ENCODE measurements at places on chromosomes 1 and 21.

DNA sequence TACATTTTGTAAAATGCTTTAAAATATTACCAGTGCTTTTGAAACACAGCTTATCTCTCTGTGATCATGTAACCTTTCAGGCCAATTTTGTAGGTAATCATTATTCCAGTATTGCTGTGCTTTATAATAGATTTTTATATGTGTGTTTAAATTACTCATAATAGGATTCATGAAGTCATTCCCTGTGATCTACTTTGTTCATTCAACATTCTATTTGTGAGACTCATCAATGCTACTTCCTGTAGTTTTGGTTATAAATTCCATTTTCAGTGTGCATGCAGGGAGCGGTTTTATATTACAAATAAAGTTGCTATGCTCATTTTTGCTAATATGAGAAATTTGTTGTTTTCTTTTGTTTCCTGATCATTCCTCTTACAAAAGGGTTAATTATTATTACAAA lies 4.1 kb upstream of the OR2M5 start:
- no peak for DNase-seq

DNA sequence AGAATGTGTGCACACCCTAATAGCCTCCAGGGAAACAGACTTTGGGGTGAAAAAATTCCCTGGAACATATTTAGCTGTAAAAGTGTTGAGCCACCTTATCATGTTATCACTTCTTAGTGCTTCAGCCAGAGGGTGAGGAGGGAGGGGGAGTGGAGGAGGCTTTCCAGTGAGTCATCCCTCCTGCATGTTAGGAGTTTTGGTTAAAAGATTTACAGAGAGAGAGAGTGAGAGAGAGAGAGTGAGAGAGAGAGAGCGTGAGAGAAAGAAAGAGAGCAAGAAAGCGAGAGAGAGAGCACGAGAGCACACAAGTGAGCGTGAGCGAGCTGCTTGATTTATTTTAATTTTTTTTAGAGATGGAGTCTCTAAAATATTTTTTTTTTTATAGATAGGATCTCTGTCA lies 13.5 kb upstream of the CACNA1E start:
- no peak for DNase-seq

DNA sequence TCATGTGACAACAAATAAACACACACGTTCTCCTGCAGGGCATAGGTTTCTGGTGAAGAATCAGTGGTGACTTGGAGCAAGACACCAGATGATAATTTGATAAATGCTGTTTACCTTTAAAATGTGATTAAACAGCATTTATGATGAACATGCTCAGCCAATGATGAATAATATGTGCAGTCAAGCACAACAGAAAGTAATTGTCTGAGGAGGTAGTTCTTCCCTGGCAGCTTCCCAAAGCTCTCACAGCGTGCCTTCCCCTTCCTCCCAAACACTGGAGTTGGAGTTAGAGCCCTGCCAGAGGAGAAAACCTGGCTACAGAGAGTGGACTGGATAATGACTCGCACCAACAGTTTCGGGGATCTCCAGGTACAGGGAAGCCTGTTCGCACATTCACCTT lies 463.5 kb downstream of the SMYD3 start:
- no peak for DNase-seq

DNA sequence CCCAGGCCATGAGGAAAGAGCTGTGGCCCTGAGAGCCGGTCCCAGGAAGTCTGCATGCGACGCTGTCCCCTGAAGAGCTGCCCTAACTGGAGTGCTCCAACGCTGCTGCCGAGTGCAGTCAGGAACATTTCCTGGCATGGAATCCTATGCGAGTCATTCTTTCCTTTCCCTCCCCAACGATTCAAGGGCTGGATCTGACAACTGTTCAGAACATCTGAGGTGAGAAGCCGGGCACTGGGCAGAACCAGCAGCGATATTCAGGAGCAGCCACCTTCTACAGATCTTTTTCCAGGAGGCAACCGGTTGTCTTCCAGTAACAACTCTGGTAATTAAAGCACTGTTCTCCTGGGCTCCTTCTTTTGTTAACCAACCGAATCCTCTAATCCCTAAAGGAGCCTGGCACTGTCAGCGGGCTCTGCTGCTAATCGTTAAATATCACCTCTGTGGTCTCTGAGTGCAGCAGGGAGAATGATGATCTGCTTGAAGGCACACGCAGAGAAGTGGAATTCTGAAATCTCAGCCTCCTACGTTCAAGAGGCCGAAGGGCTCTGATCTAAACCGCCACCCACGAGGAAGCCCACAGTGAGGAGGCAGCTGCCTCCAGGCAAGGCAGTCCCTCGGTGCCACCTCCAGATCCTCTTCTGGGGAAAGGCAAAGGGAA lies 55.8 kb downstream of the SLC45A1 start:
- no peak for DNase-seq

GRCh38 chr1:32963746-32964460 lies 706 bp downstream of the RNF19B start:
- DNase-seq, result peak; percentile 19

- DNase-seq, result no peak
These were observed 84.6 kb downstream of the GPR88 start for GRCh38 chr1:100622506-100622905.

DNA sequence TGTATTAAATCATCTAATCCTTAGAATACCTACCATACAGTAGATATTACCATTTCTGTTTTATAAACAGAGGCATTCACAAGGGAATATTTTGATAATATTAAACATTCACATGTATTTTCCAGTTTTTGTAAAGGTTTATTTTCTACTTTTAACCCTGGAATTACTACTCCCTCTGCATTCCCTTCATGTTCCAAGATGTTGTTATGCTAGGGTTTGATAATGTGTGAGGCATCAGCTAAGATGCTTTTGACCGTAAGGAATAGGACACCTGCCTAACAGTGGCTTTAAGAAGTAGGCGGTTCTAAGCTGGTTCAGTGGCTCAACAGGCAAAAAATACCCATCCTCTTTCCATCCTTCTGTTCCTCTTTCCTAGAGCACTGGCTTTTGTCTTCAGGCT lies 131.9 kb upstream of the USP24 start:
- no peak for DNase-seq

GRCh38 chr21:15061747-15062605 lies 2.8 kb downstream of the NRIP1 start:
- DNase-seq, result no peak

- no peak for DNase-seq
These were observed 26.6 kb downstream of the TCEA3 start for GRCh38 chr1:23397908-23398307.

- DNase-seq, result no peak
These were observed 15.9 kb downstream of the WNT3A start for GRCh38 chr1:228022571-228023293.

- no peak for DNase-seq
These were observed 130.3 kb downstream of the TIAM1 start for GRCh38 chr21:31213787-31214186.

- no peak for DNase-seq
These were observed 25.2 kb downstream of the PDE4B start for GRCh38 chr1:65817891-65818290.

- DNase-seq, result no peak
These were observed 160.5 kb downstream of the ZBTB18 start for GRCh38 chr1:244211559-244211944.

- no peak for DNase-seq
These were observed 329.2 kb downstream of the TGFB2 start for GRCh38 chr1:218674280-218674773.

DNA sequence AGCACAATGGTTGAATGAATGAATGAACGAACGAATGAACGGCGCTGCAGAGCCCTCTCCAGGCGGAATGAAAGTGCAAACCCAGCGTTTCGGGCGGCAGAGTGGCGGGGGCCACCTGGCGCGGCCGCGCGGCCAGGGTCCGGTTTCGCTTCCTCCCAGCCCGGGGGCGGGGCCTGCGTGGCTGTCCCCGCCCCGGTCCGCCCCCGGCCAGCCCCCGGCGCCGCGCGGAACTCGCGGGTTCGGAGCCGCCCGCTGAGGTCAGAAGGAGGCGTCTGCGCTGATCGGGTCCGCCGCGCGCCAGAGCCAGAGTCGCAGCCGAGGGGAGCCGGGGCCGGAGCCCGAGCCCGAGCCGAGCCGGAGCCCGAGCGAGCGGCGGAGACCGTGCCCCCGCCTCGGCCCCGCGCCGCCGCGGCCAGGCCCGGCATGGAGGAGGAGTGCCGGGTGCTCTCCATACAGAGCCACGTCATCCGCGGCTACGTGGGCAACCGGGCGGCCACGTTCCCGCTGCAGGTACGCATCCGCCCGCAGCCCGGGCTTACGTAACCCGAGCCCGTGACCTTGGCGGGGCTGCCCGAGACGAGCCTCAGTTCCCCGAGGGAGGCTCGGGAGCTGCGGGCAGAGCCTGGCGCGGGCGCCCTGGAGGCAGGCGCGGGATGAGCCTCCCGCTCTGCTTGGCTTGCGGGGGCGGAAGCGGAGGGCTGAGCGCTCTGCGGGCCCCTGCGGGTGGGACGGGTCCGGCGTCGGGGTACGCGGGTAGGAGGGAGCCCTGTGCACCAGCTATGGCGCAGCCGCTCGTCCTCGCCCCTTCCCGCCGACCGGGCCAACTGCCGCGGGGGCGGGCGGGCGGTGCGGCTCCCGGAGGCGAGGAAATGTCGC lies at the start of gene PDXK:
PDXK (plus strand) TSS at position 258 of the 876 bp plus-strand sequence; CDS start at position 424, 166 bp downstream.
- DNase-seq, result peak; percentile 42

DNA sequence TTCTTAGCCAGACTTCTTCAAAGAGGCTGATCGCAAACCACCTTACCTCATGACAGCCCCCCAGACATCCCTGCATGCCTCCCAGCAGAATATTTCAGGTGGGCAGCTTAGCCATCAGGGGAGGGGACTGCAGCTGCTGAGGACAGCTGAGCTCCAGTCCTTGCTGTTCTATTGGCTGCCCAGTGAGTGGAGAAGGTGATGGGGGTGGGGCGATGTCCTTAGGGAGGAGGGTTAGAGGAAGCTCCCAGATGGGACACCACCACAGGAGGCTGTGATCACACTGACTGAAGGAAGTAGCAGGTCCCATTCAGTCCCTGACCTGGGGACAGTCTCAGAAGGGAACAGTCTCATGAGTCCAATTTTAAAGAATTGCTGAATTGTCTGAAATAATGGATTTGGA lies 38.3 kb downstream of the GJA5 start:
- DNase-seq, result no peak

DNA sequence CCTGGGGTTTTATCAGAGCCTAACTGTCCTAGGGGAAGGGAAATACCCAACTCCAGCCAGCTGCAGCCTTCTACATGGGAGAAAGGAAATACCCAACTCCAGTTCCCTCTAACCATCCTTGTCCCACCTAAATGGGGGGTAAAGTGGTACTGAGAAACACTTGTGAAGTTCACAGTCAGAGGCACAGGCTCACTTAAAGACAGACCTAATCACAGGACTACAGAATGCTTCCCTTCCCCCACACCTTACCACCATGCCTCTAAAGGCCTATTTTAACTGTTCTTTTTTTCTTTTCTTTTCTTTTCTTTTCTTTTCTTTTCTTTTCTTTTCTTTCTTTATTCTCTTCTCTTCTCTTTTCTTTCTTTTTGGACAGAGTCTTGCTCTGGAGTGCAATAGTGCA lies 324.6 kb downstream of the SPATA17 start:
- no peak for DNase-seq

DNA sequence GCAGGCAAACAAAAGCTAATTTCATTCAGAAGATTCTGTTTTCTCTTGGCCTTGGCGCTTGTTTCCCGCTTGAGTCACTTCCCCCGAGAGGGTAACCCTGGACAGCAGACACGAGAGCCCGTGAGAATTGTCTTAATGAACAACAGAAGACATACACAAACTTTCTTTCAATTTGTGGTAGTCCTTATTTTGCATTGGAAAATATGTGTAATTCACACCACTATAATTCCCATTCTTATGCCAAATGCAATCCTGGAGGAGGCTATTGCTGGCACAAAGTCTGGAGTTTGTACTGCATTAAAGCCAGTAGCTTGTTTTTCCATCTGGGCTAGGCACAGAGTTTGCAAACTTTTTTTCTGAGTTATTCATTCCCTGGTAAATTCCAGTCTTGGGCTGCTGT lies 109.8 kb upstream of the IVNS1ABP start:
- DNase-seq, result no peak

DNA sequence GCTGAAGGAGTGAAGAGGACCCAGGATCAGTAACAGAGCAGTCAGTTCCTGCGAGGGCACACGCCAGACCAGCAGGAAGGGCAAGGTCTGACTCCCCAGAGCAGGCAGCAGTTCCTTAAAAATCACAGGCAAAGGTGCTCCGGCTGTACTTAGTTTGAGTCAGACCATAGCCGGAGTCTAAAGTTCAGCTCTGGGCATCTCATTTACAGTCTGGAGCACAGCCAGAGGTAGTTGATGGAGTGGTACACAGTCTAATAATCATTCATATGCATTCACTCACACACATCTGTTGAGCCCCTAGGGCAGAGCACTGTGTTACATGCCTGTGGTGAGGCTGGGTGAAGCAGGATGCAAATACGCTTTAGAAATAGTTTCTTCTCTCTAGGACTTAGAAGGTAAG lies 7.3 kb upstream of the AMIGO1 start:
- DNase-seq, result no peak

- DNase-seq, result no peak
These were observed 1.8 kb upstream of the TSPEAR start for GRCh38 chr21:44713130-44713529.

- DNase-seq, result no peak
These were observed 930 bp downstream of the DHCR24 start for GRCh38 chr1:54885807-54886723.

Measured in stimulated activated CD8-positive, alpha-beta memory T cell treated with anti-CD3 and anti-CD28 coated beads, Interleukin-4, amount 100 ng/mL, for 1 hour (primary cell).